ENCODE measurements at places on chromosomes 6 and 20.

DNA sequence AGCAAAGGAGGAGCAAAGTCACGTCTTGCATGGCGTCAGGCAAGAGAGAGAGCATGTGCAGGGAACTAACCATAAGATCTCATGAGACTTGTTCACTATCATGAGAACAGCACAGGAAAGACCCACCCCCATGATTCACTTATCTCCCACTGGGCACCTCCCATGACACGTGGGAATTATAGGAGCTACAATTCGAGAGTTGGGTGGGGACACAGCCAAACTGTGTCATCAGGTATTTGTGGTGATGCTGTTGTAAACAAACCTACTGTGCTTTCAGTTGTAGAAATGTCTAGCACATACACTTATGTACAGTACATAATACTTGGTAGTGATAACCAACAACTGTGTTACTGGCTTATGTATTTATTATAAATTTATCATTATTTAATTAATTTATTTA, 128.3 kb downstream of the UTRN start:
- no peak for DNase-seq

DNA sequence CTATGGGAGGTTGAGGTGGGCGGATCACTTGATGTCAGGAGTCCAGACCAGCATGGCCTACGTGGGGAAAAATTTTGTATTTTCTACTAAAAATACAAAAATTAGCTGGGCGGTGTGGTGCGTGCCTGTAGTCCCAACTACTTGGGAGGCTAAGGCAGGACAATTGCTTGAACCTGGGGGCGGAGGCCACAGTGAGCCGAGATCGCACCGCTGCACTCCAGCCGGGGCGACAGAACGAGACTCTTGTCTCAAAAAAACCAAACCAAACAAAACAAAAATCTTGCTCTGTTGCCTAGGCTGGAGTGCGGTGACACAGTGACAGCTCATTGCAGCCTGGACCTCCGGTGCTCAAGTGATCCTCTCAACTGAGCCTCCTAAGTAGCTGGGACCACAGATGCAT, 16.2 kb downstream of the OR2W1 start:
- DNase-seq, result no peak

DNA sequence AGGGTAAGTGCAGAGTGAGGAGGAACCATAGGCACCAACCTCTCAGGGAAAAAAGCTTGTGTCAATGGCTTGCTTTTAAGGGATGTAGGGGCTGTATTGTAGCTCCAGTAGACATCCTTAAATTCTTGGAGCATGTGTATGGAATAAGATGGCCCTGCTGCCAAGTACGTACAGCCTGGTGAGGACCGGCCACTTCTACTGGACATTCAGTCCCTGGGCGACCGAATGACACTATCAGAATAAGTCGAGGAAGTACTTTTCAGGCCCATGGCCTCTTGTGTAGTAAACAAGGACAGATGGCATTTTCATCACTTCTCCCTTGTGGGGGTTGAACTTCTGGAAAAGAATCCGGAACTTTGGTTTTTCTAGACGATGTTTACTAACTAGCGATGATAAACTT, 32.8 kb downstream of the GFRA4 start:
- no peak for DNase-seq

- DNase-seq, result no peak
These were observed 831.2 kb downstream of the KIF16B start for GRCh38 chr20:15742087-15742486.

DNA sequence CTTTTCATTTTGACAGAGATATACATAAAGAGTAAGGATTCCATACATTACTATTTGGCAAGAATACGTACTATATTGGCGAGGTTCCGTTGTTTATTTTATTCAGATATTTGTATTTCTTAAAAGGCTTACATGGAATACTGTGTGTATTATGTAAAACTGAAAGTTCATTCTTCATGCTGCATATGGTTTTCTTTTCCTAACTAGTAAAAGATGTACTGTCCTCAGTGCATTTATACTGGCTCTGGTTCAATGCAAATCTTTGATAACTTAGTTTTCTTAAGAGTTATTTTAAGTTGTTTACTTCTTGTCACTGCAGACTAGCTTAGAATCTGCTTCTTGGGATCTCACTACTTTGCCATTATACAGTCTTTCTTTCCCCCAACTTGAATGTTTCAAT, 42.0 kb downstream of the ADGRB3 start:
- no peak for DNase-seq

DNA sequence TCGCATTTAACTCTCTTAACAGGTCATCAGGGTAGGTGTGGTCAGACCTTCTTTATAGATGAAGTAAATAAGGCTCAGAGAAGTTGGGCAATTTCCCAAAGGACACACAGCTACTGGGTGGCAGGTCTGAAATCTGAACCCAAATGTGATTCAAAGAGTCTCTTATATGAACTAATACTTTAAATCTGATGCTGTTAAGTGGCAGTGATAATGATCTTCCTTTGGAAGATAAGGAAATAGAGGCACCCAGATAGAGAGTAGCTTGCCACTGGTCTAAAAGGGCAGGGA, 237.1 kb downstream of the GMPR start:
- DNase-seq, result no peak

DNA sequence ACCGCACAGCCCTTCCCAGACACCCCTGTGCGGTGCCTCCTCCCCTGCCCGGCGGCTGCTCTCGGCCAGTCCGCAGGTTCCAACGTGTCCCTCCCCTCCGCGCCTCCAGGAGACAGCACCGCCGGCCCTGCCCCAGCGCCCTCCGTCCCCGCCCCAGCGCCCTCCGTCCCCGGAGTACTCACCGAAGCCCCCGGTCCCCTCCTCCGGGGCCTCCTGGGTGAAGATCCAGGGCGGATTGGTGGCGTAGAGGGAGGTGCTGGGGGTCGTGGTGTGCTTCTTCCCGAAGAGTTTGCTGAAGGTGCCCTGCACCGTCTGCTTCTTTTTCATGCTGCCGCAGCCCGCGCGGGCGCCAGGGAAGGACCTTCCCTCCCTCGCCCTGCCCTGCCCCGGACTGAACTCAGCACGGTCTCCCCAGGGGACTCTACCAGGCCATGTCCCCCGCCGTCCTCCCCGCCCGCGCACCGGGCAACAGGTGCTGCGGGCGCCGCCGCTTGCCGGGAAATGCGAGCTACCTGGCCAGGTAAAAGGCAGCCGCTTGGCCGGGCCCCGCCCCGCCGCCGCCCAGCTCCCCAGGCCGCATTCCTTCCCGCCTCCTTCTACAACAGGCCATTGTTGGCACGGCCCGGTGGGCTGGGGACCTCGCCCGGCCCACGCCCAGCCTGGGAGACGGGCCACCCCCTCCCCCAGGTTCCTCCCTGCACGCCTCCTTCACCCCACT, at the start of gene C6orf132:
Gene C6orf132, minus strand, starts transcription at position 503 of the 718 bp plus-strand sequence. Its CDS starts 176 bp downstream, at position 327.
- peak; percentile 84 for DNase-seq

GRCh38 chr20:1185790-1186334, 1.1 kb upstream of the TMEM74B start:
- DNase-seq, result peak; percentile 62

- DNase-seq, result no peak
These were observed 14.0 kb downstream of the SS18L1 start for GRCh38 chr20:62157387-62158087.

- DNase-seq, result no peak
These were observed 125.7 kb downstream of the SLC23A2 start for GRCh38 chr20:4875578-4876067.

DNA sequence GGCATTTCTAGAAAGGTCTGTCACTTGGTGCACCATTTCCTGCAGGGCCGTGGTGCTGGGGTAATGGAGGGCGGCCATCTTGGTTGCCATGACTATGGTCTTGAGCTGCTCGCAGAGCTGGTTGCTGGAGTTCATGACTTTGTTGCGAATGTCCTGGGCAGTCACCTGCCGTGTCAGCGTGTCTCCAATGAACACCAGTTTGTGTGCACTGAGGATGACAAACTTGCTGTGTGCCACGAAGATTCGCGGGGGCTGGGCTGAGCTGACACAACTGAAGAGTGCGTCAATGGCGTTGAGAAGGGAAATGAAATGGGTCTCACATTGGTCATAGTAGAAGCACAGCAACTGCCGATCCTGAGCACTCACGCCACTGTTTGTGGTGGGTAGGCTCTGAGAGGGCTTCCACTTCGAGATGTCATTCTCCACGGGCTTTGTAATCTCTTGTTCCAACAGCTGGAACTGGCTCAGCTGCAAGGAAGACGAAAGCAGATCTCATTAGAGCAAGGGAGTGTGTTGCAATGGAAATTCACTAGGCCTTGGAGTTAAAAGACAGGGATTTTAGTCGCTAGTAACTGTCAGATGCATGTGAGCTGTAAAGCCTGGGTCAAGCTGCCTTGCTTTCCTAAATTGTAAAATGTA, 47.1 kb downstream of the NEDD9 start:
- DNase-seq, result no peak

- DNase-seq, result peak; percentile 61
These were observed 114.5 kb upstream of the TMEM170B start for GRCh38 chr6:11423072-11423471.

DNA sequence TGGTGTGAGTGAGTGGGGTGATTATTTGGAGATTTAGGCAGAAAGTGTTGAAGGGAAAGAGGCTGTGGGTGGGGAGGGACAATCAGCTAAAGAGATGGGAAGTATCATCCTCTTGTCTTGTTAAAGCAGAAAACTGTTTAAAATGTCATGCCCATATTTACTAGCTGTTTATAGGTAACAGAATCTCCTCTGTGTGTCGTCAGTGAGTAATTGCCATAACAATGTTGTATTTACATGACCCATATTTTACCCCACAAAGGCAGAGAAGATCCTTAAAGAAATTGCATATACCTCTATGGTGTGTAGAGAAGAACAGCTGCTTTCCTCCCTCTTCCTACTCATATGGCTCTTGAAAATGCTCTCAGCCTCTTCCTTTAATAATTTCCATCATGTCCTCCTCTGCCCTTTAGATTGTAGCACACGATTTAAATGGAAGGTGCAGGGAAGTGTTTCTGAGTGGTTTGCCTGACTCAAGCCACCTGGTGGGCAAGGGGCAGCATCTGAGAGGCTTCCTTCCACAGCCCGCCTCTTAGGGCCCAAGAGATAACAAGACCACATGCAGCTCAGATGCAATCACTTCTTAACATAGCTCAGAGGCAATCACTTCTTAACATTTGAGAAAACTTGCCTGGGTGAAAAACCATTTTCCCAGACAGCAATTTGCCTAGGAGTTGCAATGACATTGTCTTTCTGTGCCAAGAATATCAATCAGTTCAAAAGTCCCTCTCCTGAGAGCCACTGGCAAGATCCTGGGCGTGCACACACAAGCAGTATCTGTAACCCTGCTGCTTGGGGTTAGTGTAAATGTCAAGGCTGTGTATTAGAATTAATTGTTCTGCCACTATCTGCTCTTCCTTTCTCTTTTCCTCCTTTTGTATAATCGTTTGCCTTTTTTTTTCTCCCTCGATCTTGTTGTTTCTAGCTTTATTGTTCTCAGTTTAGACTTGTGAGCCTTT, 44.1 kb upstream of the EDN1 start:
- peak; percentile 62 for DNase-seq

DNA sequence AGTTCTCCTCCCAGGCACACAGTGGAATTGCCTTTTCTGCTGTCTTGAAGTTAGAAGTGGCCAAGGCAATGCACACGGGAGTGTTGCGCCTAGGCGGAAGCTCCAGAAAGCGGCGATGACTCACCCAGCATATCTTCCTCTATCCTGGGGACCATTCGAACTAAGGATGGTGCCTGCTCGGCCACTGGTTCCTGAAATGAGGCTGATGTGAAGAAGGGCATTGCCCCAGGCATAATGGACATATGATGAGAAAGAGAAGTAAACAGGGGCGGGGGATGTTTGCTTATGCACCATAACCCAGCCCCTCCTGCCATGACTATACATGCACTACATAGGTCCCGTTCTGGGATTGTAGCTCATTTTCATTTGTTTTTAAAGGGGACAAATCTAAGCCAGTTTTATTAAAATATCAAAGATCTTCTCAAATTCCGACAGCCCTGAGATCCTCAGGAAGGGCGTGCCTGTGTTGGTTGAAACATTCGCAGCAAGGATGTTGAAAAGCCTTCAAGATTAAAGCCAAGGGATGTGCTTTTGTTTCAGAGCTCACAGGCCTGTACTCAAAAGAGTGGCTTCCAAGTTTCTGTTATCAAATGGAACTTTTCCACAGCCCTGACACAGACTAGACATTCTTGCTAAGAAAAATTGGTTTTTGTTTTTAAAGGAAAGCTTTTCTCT, 218.5 kb downstream of the LY86 start:
- peak; percentile 35 for DNase-seq

GRCh38 chr20:32149566-32150170, 40.2 kb downstream of the TM9SF4 start:
- no peak for DNase-seq

GRCh38 chr6:111087106-111087835, at the start of gene SLC16A10:
TSS of gene SLC16A10 (plus strand) at chr6:111087503. CDS start at chr6:111087753, 250 bp downstream.
- DNase-seq, result peak; percentile 77

DNA sequence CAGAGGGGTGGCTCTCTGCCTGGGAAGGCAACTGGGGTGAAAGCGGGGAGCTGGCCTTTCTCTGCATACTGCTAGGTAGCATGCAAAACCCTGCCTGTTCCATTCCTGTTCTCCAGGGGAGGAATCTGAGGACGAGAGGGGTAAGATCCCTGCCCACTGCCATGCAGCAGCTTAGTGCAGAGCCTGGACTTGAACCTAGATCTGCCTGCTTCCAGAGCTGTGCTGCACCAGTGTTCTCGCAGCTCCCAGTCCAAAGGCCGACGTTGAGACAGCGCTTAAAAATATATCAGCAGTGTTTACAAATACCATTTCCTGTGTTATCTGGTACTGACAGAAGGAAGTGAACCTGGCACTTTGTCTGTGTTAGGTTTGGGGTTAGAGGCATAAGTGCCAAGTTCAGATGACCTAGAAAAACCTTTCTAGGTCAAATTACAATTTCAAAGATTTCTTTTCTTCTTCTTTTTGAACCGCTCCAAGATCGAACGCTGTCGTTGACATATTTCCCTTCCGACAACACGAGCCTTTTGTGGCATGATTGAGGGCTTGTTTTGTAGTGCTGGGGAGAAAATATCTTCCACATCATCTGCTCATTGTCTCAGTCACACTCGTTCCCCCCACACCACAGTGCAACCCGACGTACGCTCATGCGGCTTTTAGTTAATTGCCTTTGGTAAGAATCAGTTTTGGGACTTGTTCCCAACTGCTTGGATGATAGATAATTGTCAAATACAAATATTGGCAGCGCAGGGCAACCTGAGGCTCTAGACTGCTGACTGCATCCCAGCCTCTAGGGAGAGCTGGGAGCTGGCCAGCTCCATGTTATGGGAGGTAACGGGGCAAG, 44.6 kb downstream of the TOX2 start:
- DNase-seq, result no peak

DNA sequence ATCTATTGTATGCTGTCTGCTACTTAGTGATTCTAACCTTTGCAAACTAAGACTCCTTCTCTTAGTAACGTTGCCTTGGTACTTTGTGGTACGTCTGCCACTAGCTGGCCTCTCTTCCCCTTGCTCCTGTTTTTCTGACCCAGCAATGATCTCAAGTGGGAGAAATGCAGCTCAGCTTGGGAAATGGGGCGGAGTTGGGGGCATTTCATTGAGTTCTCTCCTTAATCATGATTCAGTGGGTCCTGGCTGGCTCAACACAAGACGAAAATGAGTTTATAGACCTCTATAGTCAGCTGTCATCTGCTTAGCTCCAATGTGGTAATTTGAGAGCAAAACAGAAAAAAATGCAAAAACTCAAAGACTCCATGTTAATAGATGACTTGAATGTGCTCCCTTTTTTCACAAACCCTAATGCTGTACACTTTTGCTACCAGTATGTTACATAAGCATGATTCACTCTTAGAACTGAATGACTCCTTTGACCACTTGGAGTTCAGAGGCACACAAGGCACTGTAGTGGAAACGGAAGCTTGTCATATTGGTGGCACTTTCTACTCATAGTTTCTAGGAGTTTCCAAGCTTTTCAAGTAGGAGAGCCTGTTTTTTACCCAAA, 55.3 kb upstream of the SOX4 start:
- DNase-seq, result no peak

Measured in trophoblast cell (in vitro differentiated cells and primary cell).